ENCODE measurements at places on chromosomes 5 and 9. TPM values are rescaled to one million over a fixed set of nuclear protein-coding genes. Genes with fewer than 3 reads are reported as not detected.

Gene THBS4
- 1.4 TPM for total RNA-seq

Gene FOXI1
- total RNA-seq, result 5.1 TPM

Gene NDUFS4
- total RNA-seq, result 73.9 TPM

Gene TAF11L3
- not detected for total RNA-seq

Gene LECT2
- not detected for total RNA-seq

Gene LURAP1L
- total RNA-seq, result 11.1 TPM

Gene SLC6A18
- not detected for total RNA-seq

Gene TAL2
- total RNA-seq, result 0.98 TPM

Gene PCDHA6
- 3.6 TPM for total RNA-seq

Gene TRIP13
- total RNA-seq, result 1.6 TPM

DNA sequence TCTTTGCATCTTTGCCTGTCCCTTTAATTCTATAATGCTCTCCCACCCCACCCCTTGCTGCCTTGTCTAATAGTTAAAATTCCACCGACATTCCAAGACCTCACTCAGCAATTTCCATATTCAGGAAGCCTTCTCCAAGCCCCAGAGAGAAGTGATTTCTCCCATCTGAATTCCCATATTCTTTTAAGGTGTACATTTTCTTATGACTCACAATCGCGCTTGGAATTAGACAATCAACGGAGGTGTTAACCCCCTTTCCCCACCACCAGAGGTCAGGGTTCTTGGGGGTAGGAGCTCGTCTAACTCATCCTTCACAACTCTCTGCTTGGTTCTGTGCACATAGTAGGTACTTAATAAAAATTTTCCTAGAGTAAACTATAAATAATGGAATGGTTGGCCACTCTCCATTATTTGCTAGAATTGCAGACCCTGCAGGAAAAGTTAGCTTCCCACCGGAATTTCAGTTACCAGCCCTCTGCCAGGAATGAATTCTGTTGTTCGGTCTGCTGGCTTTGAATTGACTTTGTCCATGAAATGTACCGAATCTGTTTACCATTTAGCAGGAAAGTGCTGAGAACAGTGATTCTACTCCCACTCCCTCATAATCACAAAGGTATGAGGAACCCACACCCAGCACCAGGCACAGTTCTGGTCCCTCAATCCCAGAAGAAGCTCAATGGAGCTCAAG, 5.0 kb downstream of the KCNIP1 start:
- H3K4me3 ChIP-seq, result no peak overlapping the region
- no peak overlapping the region for H3K27ac ChIP-seq

- H3K27ac ChIP-seq, result no peak overlapping the region
- no peaks in the 10 kb centered on the region for H3K36me3 ChIP-seq
- H3K27me3 ChIP-seq, result no peaks in the 10 kb centered on the region
- no peak overlapping the region for H3K4me3 ChIP-seq
Measured at GRCh38 chr5:68172314-68172713, 43.2 kb upstream of the PIK3R1 start.

DNA sequence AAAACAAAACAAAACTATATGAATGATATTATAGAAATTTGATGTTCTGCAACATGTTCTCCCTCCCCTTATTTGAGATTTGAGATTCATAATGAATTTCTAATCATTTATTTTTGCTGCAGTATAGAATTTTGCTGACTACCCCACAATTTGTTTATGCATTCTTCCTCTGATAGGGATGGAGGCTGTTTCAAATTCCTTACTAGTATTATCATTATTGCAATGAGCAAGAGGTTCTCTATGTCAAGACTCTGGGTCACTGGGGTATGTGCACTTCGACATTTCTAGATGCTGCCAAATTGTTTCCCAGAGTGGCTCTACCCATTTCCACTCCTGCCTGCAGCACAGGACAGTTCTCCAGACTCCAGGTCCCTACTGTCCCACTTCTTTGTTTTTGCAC, 54.9 kb upstream of the DAB2IP start:
- peaks cover 20% of the 10 kb centered on the region for H3K4me1 ChIP-seq
- H3K4me3 ChIP-seq, result no peak overlapping the region
- H3K36me3 ChIP-seq, result no peaks in the 10 kb centered on the region
- no peak for DNase-seq

GRCh38 chr9:110050925-110051355, 157.0 kb downstream of the C9orf152 start:
- H3K36me3 ChIP-seq, result no peaks in the 10 kb centered on the region
- no peak overlapping the region for H3K4me3 ChIP-seq
- no peak overlapping the region for H3K27ac ChIP-seq
- H3K4me1 ChIP-seq, result no peaks in the 10 kb centered on the region
- DNase-seq, result no peak
- no peaks in the 10 kb centered on the region for H3K27me3 ChIP-seq

DNA sequence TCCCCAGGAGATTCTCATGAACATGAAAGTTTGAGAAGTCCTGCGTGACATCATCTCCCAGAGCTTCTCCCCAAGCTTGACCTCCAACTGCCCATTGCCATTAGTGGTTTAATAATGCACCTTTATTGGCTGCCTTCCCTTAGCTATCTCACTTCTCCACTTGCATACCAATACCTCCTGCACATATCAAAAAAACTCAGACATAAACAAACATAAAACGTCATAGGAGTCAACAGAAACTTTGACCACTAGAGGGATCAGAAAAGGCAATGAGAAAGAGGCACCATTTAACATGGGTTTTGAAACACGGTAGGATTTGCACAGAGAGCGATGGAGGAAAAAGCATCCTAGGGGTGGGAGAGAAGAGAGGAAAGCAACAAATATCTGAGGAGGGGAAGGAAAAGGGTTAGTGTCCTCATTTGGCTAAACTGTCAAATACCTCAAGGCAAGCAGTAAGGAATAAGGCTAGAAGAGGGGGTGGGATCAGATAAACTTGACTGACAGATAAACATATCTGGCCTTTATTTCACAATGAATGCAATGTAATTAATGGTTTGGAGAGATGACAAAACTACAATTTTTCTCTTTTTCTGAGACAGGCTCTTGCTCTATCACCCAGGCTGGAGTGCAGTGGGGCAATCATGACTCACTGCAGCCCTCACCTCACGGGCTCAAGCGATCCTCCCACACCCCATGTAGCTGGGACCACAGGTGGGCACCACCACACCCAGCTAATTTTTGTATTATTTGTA, 27.0 kb downstream of the GNAQ start:
- H3K27ac ChIP-seq, result no peak overlapping the region
- H3K4me1 ChIP-seq, result peaks cover 16% of the 10 kb centered on the region
- no peaks in the 10 kb centered on the region for H3K27me3 ChIP-seq

DNA sequence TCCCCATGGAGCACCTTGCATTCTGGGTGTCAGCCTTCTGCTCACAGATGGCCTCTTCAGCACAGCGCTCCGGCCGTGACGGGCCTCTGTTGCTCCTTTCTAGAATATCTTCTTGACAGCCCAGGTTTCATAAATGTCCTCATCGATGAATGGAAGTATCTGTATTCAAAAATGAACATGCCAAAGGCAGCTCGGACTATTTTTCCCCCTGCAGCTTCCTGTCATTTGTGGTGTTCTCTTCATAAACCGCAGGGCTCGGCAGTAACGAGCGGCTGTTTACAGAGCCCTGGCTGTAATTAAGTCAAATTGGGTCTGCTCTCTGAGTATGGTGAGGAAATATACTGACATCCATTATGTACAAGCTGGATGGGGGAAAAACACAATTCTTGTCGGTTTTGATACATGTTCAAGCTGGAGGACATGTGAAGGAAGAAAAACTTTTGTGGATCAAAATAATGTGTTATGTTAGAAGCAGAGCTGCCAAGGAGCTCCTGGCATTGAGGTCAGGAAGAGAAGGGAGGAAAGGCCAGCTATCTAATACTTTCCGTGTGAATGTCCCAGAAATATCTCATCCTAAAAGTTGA, 154.1 kb upstream of the CD180 start:
- H3K4me1 ChIP-seq, result no peaks in the 10 kb centered on the region
- no peaks in the 10 kb centered on the region for H3K36me3 ChIP-seq
- H3K4me3 ChIP-seq, result no peak overlapping the region
- no peaks in the 10 kb centered on the region for H3K27me3 ChIP-seq

DNA sequence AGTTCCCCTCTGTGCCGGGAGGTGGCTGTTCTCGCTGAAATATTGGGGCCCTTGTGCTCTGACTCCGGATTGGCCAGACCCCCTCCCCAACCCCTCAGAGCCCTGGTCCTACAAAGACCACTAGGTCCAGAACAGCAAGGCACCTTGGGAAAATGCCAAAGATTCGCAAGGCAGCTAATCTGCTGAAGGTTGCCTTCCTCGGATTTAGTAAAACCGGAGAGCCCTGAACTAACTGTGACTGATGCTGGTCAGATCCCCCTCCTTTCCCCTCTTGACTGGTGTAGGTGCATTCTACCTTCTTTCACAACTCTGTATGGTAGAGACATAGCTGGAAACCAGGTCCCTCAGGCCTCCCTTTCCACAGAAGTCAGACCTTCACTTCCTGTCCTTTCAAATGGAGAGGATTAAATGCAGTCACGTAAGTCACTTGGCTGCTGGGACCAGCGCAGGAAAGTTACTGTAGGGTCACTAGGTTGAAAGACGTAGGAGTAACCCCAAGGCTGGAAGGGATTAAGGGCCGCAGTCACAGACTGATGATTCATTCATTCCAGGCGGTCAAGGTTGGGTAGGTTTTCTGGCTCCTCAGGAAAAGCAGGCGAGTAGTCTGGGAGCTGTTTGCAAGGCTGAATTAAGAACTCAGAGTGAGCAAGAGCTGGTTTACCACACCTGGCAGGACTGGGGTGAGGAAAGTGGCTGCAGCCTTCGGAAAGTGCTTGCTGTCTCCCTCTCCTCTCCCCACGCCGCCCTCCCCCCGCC, 5.3 kb downstream of the BARX1 start:
- H3K4me1 ChIP-seq, result no peaks in the 10 kb centered on the region
- H3K36me3 ChIP-seq, result no peaks in the 10 kb centered on the region
- DNase-seq, result no peak
- H3K4me3 ChIP-seq, result no peak overlapping the region

GRCh38 chr5:137760719-137761516, 6.8 kb upstream of the HNRNPA0 start:
- H3K36me3 ChIP-seq, result no peaks in the 10 kb centered on the region
- DNase-seq, result no peak
- no peaks in the 10 kb centered on the region for H3K4me1 ChIP-seq

- no peak for DNase-seq
- no peaks in the 10 kb centered on the region for H3K4me1 ChIP-seq
- no peaks in the 10 kb centered on the region for H3K36me3 ChIP-seq
- H3K27ac ChIP-seq, result no peak overlapping the region
- no peak overlapping the region for H3K4me3 ChIP-seq
- no peaks in the 10 kb centered on the region for H3K27me3 ChIP-seq
Measured at GRCh38 chr5:135437796-135438560, 9.2 kb downstream of the DCANP1 start.

DNA sequence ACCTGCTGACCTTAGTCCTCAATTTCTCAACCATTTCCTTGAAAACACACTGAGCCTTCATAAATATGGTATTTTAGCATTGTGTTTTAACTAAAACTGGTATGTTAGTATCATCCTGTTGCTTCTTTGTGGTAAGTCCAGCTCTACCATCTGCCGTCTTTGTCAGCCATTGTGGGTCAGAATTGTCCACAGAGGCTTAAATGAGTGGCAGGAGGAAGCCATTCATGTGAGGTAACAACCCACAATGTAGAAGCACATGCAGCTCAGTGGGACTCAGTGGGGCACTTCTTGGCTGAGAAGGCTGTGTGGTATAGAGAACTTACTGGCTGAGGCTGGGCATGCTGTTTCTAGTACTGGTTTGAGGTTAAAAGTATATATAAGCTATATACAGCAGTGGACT, 149.2 kb upstream of the NR3C1 start:
- no peak for DNase-seq
- H3K36me3 ChIP-seq, result no peaks in the 10 kb centered on the region
- no peak overlapping the region for H3K4me3 ChIP-seq
- no peak overlapping the region for H3K27ac ChIP-seq

DNA sequence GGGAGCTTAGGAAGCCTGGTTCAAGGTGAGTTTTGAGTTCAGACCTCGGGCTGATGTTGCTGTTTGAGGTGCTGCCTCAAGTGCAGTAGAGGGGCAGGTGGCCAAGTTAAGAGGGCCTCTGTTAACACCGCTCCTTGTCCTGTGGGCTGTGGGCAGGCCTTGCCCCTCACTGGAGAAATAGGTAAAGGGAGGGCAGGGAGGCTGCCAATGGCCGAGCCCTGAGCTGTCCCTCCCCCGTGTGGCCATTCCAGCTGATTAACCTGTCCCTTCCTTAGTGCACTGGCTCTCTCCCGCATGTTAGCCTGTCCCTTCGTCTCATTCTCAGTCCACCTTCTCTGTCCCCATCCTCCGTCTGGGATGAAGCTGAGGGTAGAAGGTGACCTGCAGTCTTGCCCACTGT, 21.4 kb downstream of the CNTFR start:
- H3K4me3 ChIP-seq, result no peak overlapping the region
- H3K27me3 ChIP-seq, result no peaks in the 10 kb centered on the region
- H3K27ac ChIP-seq, result no peak overlapping the region

GRCh38 chr9:31908891-31909480, 475.5 kb upstream of the ACO1 start:
- no peak for DNase-seq
- H3K36me3 ChIP-seq, result no peaks in the 10 kb centered on the region
- H3K4me3 ChIP-seq, result no peak overlapping the region
- H3K27ac ChIP-seq, result no peak overlapping the region

DNA sequence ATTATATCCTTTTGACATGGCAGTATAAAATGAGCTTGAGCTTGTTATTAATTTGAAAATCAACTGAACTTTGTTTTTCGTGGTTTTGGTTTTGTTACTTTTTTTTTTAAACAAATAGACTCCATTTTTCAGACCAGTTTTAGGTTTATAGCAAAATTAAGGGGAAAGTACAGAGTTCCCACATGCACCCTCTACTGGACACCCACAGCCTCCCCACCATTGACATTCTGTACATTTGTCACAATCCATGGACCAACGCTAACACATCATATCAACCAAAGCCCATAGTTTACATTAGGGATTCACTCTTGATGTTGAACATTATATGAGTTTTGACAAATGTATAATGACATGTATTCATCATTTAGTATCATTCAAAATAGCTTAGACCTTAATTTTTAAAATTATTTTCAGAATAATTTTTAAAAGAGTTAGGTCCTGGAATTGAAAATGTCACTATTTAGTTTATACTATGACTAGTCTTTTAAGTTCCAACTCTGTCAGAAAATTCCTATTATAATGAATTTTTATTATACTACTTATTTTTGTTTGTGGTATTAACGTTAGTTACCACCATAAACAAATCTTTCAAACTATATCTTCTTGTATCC, 35.3 kb upstream of the JMY start:
- H3K27me3 ChIP-seq, result no peaks in the 10 kb centered on the region
- no peaks in the 10 kb centered on the region for H3K4me1 ChIP-seq
- H3K27ac ChIP-seq, result no peak overlapping the region
- H3K36me3 ChIP-seq, result no peaks in the 10 kb centered on the region
- H3K4me3 ChIP-seq, result no peak overlapping the region

- no peak for DNase-seq
- no peaks in the 10 kb centered on the region for H3K4me1 ChIP-seq
- no peaks in the 10 kb centered on the region for H3K36me3 ChIP-seq
- H3K27ac ChIP-seq, result no peak overlapping the region
Measured at GRCh38 chr9:22416692-22417060, 29.9 kb upstream of the DMRTA1 start.

DNA sequence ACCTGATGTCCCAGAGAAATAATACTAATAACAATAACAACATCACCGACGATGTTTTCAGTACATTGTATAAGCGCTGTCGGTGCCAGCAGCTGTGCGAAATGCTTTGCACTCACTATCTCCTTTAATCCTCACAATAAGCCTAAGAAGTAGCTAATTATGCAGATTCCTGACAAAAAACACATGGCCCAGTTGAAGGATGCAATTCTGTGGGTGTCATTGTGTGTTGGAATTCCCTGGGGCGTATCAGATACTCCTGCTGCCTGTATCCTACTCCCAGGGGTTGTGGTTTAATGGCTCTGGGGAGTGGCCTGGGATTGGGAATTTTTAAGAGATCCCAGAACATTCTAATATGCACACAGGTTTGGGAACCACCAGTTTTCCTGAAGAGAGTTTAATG, 154.0 kb downstream of the RGS3 start:
- H3K4me1 ChIP-seq, result peaks cover 43% of the 10 kb centered on the region
- DNase-seq, result no peak
- H3K4me3 ChIP-seq, result no peak overlapping the region
- H3K36me3 ChIP-seq, result no peaks in the 10 kb centered on the region
- H3K27ac ChIP-seq, result no peak overlapping the region
